ENCODE measurements at places on chromosomes 16 and 17.

DNA sequence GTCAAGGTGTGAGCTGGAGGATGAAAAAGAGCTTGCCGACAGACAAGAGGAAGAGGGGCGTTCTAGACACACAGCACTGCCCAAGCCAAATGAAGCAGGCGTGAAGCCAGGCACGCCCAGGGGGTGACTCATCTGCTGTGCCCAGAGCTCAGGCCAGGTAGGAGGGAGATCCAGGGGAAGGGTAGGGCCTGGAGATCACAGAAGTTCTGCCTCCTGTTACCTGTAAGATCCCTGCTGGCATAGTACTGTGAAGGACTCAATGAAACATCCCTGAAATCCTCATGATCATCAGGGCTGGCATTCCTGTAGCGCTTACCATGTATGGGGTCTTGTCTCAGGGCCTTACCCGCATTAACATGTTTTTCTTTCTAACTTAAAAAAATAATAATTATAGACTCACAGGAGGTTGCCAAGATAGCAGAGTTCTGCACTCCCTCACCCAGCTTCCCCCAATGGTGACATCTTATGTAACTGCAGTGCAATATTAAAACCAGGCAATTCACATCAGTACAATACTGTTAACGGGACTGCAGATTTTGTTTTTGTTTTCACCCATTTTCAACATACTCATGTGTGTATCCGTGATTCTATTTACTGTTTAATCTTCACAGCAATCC, 158.6 kb downstream of the XYLT1 start:
- no peaks in the 10 kb centered on the region for H3K27me3 ChIP-seq
- H3K4me1 ChIP-seq = peaks cover 11% of the 10 kb centered on the region
- H3K27ac ChIP-seq = no peak overlapping the region

- no peak overlapping the region for H3K27ac ChIP-seq
- H3K36me3 ChIP-seq = no peaks in the 10 kb centered on the region
- no peak overlapping the region for H3K4me3 ChIP-seq
- peaks cover 37% of the 10 kb centered on the region for H3K27me3 ChIP-seq
Measured at GRCh38 chr17:82373731-82374625, 2.4 kb downstream of the UTS2R start.

DNA sequence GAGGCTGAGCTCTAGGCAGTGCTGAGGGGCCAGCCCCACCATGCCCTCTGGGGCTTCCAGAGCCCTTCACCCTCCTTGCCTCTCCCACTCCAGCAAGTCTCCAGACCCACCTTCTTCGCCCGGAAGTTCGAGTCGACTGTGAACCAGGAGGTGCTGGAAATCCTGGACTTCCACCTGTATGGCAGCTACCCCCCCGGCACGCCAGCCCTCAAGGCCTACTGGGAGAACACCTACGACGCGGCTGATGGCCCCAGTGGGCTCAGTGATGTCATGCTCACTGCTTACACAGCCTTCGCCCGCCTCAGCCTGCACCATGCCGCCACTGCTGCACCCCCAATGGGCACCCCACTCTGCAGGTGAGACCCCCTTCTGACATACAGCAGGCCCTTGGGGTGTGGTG, 10.5 kb downstream of the XYLT2 start:
- DNase-seq = no peak
- H3K4me1 ChIP-seq = no peaks in the 10 kb centered on the region
- no peaks in the 10 kb centered on the region for H3K27me3 ChIP-seq
- no peak overlapping the region for H3K4me3 ChIP-seq

DNA sequence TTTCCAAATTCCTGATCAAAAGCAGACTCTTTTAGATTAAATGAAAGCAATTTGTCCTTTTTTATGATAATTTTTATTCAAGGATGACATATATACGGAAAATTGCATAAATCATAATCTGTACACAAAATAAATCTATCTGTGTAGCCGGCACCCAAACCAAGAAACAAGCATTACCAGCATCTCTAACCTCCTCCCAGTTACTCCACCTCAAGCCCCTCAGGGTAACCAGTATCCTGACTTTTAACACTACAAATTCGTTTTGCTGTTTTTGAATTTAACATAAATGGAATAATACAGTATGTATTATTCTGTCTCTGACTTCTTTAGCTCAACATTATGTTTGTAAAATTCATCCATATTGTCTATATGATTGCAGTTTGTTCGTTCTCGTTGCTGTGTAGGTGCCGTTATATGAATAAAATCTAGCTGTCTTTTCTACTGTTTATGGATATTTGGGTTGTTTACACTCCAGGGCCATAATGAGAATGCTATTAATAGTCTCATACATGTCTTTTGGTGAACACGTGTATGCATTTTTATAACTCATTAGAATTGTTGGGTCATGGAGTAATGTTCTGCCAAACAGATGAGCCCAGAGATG, 1.0 kb downstream of the TEKT1 start:
- no peaks in the 10 kb centered on the region for H3K4me1 ChIP-seq
- no peaks in the 10 kb centered on the region for H3K36me3 ChIP-seq
- no peak for DNase-seq

DNA sequence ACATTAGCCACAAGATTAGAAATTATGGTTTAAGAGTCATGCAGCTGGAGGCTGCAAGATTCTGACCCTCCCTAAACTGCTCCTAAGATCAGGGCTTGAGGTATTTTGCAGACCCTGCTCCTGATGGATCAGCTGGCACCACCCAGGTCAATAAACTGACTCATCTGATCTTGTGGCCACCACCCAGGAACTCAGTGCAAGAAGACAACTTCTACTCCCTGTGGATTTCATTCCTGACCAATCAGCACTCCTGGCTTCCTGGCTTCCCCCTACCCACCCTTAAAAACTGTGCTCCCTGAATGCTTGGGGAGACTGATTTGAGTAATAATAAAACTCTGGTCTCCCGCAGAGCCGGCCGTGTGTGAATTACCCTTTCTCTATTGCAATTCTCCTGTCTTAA, 25.0 kb upstream of the MILR1 start:
- H3K36me3 ChIP-seq = no peaks in the 10 kb centered on the region
- no peak overlapping the region for H3K4me3 ChIP-seq
- no peak overlapping the region for H3K27ac ChIP-seq

DNA sequence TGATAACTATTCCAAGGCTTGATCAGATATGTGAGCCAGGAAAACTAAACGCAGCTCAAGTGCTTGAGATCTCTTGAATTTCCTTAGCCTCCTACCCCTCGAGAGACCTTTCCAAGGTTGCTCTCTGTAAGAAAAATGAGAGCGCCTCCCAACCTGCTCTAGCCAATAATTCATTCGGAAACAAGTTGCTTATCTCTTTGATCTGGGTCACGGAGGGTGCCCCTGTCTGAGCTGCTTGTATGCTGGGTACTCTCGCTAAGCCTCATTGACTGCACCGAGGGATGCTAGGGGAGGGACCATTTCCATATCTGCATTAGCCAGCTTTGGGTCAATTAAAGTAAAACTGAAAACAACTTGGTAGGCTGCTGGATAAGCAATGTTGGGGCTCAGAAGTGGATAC, 70.1 kb upstream of the SHISA6 start:
- no peaks in the 10 kb centered on the region for H3K4me1 ChIP-seq
- no peaks in the 10 kb centered on the region for H3K36me3 ChIP-seq
- no peak overlapping the region for H3K4me3 ChIP-seq
- no peak overlapping the region for H3K27ac ChIP-seq
- DNase-seq = no peak
- H3K27me3 ChIP-seq = no peaks in the 10 kb centered on the region

DNA sequence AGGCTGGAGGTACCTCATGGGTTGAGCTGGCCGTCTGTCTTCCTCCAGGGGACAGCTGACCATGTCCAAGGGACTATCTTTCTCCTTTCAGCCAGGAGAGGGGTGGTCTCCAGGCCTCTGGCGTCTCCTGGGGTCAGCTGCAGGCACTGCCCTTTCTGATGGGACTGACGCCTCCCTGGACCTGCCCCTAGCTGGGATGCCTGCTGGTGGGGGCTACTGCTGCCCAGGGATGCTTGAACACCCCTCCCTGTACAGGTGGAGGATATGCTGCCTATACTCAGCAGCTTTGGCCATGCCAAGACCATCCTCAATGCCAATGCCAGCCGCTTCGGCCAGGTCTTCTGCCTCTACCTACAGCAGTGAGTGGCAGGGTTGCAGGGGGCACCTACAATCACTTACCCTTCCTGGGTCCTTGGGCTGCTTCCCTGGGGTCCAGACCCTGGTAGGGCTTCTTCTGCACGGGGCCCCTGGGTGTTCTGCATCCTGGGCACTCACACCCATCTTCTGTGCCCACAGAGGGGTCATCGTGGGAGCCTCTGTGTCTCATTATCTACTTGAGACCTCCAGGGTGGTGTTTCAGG, 4.2 kb downstream of the MYO15B start:
- H3K4me1 ChIP-seq = no peaks in the 10 kb centered on the region
- no peak overlapping the region for H3K4me3 ChIP-seq
- DNase-seq = no peak

DNA sequence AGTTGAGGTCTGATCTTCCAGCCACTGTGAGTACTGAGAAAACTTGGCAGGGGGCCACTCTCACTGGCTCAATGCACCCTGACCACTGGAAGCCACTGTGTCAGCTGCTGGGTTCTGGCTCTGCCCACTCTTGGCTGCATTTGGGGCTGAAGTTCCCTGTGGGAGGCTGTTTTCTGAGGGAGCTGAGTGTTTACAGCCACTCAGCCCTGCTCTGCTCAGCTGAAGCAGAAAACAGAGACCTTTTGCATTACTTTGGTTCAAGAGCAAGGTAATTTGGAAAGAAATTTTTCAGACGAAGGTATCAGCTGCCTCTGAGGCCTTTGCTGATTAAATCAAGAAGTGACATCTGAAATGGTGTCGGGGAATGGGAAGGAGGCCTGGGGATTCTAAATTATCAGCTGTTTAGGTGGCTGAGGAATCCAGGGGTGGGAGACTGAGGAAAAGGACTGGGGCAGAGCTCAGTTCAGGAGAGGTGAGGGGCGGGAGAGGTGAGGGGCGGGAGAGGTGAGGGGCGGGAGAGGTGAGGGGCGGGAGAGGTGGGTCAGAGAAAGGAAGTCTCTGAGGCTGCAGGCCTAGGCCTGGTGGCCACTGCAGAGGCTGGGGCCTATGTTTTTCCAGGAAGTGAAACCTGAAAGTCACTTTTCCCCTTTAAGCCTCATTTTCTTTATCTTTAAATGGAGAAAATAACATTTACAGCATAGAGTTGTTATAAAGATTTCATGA, at the start of gene ACSM5:
ACSM5 (plus strand) TSS at position 137 of the 723 bp plus-strand sequence. CDS start 1,951 bp downstream, outside the sequence.
- no peak for DNase-seq
- no peaks in the 10 kb centered on the region for H3K4me1 ChIP-seq
- H3K27ac ChIP-seq = no peak within 1 kb of the TSS
- H3K4me3 ChIP-seq = no peak within 1 kb of the TSS

DNA sequence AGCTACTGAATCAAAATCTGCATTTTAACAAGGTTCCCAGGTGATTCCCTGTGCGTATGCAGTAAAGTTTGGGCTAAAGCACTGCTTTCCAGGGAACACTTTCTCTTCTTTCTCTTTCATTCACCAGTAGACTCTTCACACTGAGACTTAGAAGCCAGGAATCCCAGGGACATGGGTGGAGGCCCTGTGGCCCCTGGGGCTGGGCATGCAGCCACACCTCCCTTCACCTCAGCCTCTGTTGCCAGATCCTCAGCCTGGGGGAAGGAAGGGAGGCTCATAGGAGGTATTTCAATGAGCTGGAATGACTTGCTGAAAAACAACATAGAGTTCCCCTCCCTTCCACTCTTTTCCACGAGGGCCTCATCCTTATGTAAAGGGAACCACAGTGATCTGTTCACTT, 1.2 kb downstream of the G6PC3 start:
- peak overlapping the region; percentile 82 for H3K4me3 ChIP-seq
- peak overlapping the region; percentile 95 for H3K27ac ChIP-seq
- H3K4me1 ChIP-seq = peaks cover 24% of the 10 kb centered on the region
- no peaks in the 10 kb centered on the region for H3K27me3 ChIP-seq
- peaks cover 4% of the 10 kb centered on the region for H3K36me3 ChIP-seq

GRCh38 chr16:57175896-57176295, 9.9 kb downstream of the PSME3IP1 start:
- H3K4me3 ChIP-seq = no peak overlapping the region
- no peaks in the 10 kb centered on the region for H3K27me3 ChIP-seq
- no peak overlapping the region for H3K27ac ChIP-seq
- 0 out of 2 replicates have a peak, but pooled peaks cover 2% of the 10 kb centered on the region for H3K36me3 ChIP-seq
- peak; percentile 36 for DNase-seq

DNA sequence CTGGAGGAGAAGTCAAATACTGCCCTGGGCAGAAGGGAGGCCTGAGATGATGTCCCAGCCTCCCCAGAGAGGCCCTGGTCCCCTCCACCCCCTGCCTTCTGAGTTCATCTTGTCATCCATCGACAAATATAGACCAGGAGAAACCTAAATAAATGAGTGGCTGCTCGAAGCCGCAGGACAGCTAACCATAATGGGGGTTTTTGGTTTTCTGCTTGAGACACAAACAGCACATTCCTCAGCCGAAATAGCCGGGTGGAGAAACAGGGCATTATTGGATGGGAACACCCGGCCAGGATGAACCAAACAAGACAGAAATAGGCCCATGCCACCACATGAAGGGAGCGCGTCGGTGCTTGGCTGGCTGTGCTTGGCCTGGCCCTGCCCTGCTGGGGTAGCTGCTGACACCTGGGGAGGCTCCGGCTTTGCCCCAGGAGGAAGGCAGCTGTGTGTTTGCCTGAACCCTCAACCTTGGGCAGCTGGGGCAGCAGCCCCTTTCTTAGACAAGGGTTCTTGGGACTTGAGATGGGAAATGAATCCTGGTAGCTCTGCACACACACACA, 188.1 kb downstream of the IRX5 start:
- no peak overlapping the region for H3K4me3 ChIP-seq
- H3K27me3 ChIP-seq = peaks cover 6% of the 10 kb centered on the region
- no peak for DNase-seq
- peaks cover 10% of the 10 kb centered on the region for H3K4me1 ChIP-seq
- no peak overlapping the region for H3K27ac ChIP-seq
- H3K36me3 ChIP-seq = no peaks in the 10 kb centered on the region

DNA sequence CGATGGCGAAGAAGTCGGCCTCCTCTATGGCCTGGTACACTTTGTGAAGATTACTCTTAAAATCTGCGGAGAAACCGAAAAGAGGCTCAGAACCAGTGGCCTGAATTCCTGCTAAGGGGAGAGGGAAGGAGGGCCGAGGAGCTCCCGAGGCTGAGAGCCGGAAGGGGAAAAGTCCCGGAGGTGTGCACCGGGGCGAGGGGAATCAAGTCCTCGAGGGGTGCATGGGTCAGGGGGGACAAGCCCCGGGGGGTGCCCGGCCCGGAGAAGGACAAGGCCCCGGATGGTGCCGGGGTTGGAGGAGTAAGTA, 495 bp downstream of the PARN start:
- peak overlapping the region; percentile 76 for H3K27ac ChIP-seq
- H3K36me3 ChIP-seq = peaks cover 17% of the 10 kb centered on the region
- peaks cover 25% of the 10 kb centered on the region for H3K4me1 ChIP-seq
- H3K27me3 ChIP-seq = no peaks in the 10 kb centered on the region
- H3K4me3 ChIP-seq = peak overlapping the region; percentile 89

GRCh38 chr17:14581186-14581830, 280.4 kb downstream of the HS3ST3B1 start:
- H3K27ac ChIP-seq = no peak overlapping the region
- no peak for DNase-seq
- H3K4me1 ChIP-seq = peaks cover 4% of the 10 kb centered on the region
- H3K4me3 ChIP-seq = no peak overlapping the region

DNA sequence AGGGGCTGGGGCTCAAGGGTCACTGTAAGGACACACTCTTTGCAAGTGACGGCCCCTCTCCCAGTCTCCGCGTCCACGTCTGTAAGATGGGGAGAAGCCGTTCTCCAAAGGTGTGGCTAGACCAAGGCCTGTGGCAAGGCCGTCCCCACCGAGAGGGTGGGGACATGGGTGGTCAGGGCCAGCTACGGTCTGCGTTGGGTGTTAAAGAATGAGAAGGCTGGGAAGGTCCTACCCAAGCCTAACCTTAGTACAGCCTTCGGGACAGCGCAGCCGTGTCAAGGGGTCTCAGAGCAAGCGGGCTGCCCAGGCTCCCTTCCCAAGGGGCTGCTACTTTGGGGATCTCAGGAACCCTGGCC, 1.9 kb downstream of the C1QTNF8 start:
- H3K27ac ChIP-seq = no peak overlapping the region
- DNase-seq = no peak
- no peak overlapping the region for H3K4me3 ChIP-seq
- no peaks in the 10 kb centered on the region for H3K36me3 ChIP-seq
- H3K4me1 ChIP-seq = no peaks in the 10 kb centered on the region
- peaks cover 2% of the 10 kb centered on the region for H3K27me3 ChIP-seq
